ENCODE measurements at places on chromosomes 2 and 18.

- DNase-seq: peak; percentile 40
Observed at GRCh38 chr2:70767079-70767698, 811 bp downstream of the ADD2 start.

DNA sequence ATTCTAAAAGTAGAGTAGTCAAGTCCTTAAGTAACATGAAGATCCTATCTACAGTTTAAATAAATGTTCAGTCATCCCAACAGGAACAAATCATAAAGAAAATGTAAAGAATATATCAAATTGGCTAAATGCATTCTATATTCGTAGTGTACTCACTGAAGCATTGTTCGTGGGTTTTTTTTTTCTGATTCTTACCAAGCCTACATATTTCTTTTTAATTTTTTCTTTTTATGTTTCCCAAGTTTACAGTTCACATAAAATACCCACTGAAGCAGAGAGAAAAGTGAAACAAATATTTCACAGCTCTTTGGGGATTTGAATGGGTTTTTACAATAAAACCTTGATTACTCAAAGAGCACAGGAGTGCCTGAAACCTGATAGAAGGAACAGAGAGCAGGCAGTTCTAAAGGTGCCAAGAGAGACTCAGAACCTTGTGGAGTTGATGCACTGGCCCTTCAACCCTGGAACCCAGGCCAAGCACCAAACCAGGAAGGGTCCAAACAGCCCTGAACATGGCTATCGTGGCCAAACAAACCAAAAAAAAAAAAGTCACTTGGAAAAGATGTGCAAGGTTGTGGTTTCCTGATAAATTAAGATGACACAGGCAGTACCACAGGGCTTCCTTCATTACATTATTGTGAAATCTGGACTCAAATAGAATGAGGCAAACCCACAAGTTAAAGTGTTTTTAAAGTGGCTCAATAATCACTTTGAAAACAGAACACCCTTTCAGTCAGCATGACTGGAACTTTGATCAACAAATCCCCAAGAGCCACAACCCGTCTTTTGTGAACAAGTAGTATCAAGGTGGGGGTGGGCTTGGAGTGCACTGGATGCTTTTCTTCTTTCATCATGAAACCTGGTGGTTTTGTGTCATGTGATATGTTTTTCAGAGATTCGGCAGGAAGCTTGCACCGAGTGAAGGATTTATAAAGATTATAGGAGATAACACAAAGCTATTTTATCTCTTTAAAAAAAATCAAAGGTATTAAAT is 245.0 kb upstream of the FN1 start:
- DNase-seq: no peak

- no peak for DNase-seq
Observed at GRCh38 chr2:113119111-113119510, 8.3 kb upstream of the IL1RN start.

DNA sequence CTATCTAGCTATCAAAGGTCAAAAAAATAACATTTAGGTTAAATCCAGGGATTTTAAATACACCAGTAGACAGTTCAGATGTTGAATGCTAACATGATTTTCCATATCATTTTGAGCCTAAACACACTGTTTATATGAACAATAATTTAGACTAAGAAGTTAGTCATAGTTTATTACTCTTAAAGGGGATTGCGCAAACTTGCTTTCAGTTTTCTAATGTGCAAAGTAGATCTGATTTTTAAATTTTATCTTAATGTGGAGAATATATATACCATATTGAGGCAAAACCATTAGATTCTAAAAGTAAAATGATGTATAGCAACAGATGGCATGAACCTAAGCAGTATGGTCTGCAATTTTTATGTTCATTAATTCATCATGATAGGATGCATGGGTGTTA is 76.6 kb downstream of the CDH7 start:
- DNase-seq: no peak

DNA sequence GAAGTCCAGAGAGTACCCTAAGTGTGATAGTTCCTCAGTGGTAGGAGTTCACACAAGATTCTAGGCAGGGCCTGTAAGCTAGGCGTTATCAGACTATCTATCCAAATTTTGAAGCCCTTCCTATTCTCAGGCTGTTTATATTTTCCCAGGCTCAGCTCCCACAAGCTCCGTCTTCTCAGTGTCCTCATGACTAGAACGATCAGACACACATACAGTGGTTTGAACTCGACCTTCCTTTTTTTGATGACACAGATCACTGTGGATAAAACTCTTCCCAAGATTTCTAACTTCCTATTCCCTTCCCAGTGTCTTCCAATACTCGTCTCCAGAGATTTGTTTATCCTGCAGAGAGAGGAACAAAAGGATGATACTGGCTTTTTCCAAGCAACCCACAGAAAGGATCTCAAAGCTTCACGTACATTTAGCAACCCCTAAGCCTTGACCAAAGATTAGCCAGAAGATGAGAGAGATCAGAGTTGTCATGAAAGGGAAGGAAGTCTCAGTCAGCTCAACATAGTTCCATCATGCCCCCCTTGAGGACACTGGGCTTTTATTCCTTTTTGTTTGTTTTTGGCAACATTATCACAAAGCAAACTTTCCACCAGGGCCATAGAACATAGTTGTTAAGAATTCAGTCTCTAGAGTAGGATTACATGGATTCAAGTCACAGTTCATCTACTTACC is 42.3 kb upstream of the DOK6 start:
- DNase-seq: no peak

DNA sequence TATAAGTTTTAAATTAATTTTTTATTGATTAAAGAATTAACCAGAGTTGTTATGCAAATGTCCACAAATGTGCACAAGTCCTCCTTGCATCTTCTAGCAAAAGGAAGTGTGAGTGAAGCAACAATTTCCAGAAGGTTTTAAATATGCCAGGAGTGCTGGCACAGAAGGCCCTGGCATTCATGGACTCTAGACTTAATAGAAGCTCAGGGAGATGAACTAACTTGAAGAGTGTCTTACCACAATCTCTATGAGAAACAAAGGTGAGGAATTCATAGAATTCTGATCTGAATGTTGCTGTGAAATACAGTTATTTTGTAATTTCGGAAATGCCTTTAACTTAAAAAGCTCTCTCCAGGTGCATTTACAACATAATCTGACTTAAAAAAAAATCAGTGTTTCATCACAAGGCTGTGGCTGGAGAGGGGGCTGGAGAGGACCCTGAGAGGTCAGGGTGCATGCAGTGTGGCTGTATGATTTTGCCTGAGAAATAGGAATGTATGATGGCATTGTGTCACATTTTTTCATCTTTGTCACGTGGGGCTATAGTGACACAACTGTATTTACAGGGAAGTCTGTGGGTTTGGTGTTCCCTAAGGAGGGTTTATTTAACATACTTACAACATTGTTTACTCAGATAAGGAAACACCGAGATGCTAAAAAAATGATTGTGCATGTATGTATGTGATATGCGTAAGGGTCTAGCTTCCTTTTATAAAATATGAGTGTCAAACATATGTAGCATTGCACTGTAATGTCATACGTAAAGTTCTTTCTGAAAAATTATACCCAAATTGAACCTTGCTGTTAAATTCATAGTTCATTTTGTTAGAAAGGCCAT is 66.2 kb downstream of the MAP4K4 start:
- no peak for DNase-seq

- no peak for DNase-seq
Observed at GRCh38 chr2:47379384-47379783, 23.6 kb upstream of the MSH2 start.

Data from NCI-H1694 (cell line).